ENCODE measurements at places on chromosomes 2 and 18.

- no peak for DNase-seq
Observed at GRCh38 chr18:13553449-13553848, 172.9 kb downstream of the FAM210A start.

DNA sequence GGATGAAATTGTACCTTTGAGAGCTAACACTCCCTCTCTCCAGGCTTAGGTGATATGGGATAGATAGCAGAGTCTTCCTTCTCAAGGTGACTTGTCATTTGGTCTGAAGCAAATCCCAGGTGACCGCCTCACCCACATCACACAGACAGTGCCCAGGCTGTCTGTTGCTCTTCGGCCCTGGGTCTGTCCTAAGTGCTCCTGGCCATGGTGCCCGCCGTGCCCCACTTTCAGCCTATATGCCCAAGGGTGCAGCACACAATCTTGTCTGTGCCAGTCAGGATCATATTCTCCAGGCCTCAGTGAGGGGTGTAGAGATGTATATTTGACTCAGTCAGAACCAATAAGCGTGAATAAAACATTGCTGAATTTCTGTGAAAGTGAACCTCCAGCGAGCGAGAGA is 326.8 kb downstream of the DYSF start:
- DNase-seq, result no peak

- no peak for DNase-seq
Observed at GRCh38 chr18:13180614-13181375, 37.8 kb upstream of the LDLRAD4 start.

GRCh38 chr2:74863802-74864248 is 29.9 kb downstream of the HK2 start:
- DNase-seq, result no peak

GRCh38 chr2:78023356-78023755 is 501.2 kb upstream of the LRRTM4 start:
- DNase-seq, result no peak

DNA sequence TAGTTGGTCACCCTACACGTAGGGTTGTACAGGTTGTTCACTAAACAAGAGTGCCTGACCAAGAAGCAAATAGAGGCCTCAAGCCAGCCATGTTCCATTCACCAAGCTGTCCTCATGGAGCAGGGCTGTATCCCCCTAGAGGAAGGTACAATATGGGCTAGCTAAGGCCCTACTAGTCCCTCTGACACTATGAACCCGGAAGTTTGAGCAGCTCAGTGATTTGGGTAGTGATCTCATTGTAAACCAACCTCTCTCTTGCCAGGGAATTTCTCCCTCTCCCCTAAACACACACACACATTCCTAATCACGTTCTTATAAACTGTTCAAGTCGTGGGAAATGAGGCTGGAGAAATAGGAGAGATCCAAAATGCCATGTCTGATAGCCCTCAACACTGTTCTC is 6.7 kb upstream of the CYS1 start:
- no peak for DNase-seq

- DNase-seq, result no peak
Observed at GRCh38 chr2:204468746-204469429, 76.4 kb upstream of the PARD3B start.

DNA sequence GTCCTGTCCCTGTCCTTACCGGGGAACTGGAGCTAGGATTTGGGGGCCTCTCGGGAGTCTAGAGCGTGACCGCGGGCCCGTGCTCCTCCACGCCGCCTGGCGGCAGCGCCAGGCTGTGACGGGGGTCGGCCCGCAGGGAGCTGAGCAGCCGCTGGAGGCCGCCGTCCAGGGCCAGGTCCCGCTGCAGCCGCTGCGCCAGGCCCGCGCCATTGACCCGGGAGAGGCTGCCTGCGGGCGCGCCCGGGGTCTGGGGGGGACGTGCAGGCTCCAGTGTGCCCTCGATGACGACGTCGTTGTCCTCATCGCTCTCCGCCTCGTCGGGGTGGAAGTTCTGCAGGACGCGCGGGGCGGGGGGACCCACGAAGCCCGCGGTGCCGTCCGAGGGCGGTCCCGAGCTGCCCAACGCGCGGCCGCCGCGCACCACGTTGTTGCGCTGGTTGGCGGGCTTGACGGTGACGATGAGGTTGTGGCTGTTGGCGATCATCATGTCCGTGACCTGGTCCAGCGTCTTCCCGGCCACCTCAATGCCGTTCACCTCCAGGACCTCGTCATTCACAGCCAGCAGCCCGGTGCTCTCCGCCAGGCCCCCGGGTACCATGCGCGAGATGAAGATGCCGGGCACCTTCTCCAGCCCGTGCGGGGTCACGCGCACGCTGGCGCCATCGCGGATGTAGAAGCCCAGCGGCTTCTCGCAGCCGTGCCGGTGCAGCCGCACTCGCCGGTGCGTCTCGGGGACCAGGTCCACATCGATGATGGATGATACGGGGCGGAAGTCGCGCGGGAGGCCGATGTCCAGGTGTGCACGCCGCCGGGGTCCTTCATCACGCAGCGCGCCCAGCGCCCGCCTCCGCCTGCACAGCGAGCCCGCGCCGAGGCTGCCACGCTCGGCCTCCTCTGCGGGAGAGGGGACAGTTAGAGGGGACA is 50.9 kb downstream of the ADNP2 start:
- no peak for DNase-seq

GRCh38 chr2:162241571-162241970 is 1.7 kb downstream of the FAP start:
- DNase-seq, result no peak

DNA sequence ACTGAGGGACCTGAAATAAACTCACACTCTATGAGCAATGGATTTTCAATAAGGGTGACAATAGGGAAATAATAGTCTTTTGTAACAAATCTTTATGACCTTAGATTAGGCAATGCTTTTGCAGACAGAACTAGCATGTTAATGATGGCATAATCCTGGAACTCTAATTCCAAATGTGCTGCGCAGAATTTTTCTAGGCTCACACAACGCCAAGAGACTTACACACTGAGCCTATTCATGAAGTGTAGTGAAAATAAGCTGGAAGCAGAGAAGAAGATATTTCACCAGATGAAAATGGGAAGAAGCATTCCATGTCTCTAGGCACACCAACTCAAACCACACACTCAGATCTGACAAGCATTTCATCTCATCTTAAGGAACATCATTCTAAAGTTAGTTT is 178.5 kb downstream of the L3MBTL4 start:
- no peak for DNase-seq

- peak; percentile 19 for DNase-seq
Observed at GRCh38 chr2:84741182-84741822, 139.6 kb downstream of the TRABD2A start.

GRCh38 chr2:67008155-67008554 is 389.0 kb upstream of the ETAA1 start:
- DNase-seq, result no peak

DNA sequence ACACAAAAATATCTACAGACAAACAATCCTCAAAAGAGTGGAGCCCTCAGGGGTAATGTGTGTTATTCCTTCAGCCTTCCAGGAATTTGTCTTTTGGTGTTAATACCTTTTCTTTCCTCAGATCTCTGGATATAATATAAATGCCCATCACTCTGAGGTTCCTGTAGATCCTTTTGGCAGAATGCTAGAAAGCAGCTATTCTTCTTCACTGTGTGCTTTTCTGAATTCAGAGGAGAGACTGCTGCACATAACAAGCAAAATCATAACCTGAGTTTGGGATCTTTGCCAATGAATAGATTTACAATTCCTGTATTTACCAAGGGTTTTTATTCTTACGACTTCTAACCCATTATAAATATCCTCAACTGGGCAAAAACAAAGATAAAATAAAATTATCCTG is 57.3 kb downstream of the KLF7 start:
- no peak for DNase-seq

DNA sequence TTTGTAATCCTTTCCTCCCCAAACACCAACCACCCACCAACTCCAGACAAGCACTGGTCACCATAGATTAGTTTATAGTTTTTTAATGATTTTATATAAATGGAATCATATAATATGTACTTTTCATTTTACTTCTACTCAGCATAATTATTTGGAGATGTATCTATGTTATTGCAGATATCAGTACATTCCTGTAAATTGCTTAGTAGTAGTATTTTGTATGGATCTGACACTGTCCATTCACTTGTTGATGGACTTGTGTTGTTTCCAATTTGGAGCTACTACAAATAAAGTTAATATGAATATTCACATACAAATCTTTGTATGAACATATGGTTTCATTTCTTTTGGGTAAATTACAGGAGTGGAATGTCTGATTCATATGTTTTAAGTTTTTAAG is 31.0 kb downstream of the ZC3H15 start:
- DNase-seq, result no peak

GRCh38 chr18:13362051-13362450 is 143.5 kb downstream of the LDLRAD4 start:
- no peak for DNase-seq

DNA sequence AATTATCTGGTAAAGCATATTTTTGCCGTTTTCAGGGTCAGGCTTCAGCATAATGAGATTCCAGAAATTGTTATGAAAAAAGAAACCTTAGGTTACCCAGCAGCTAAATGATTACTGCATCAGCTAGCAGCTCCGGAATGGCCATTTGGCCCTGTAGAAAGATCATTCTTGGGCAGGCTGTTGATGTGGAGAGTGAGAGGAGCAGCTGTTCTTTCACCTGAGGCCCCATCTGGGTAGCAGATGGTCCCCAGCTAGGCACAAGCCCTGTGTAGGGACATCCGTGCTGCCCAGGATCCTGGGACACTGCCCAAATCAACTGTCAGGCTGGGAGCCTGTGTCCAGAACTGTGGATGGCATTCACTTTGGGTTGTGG is 61.8 kb downstream of the NEDD4L start:
- no peak for DNase-seq

DNA sequence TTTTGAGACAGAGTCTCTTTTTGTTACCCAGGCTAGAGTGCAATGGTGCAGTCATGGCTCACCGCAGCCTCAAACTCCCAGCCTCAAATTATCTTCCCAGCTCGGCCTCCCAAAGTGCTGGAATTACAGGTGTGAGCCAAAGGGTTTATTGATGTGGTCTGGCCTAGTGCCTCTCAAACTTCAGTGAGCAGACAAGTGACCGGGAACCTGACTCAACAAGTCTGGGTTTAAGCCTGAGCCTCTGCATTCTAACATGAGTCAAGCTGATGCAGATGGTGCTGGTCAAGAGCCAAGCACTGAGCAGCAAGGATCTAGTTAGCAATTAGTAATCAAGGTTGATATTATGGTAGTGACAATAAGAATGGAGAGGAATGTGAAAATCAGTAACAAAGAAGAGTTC is 21.3 kb downstream of the CDK15 start:
- DNase-seq, result no peak

- DNase-seq, result no peak
Observed at GRCh38 chr2:240457223-240458043, 22.0 kb downstream of the GPC1 start.

GRCh38 chr2:23449831-23450331 is 64.9 kb downstream of the KLHL29 start:
- DNase-seq, result no peak

GRCh38 chr2:182426918-182427240 is at the start of gene PDE1A:
Gene PDE1A, minus strand, starts transcription at chr2:182427036.
- DNase-seq, result no peak

DNA sequence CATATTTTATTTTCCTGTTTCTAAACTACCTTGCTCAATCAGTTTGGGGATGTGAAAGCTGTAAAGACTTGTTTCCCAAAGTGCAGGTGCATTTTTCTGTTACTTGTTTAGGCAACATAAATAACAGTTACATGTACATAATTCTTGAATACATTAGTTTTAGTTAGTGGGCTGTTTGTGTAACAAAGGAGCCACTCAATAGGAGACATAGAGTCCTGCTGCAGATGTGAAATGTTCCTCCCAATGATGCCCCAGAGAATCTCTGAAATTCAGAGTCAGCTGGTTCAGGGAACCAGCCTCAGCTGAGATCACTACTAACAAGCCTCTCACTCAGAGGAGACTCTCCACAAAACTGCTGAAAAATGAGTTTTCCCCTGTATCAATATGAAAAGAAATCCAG is 91.5 kb upstream of the TWSG1 start:
- DNase-seq, result no peak

DNA sequence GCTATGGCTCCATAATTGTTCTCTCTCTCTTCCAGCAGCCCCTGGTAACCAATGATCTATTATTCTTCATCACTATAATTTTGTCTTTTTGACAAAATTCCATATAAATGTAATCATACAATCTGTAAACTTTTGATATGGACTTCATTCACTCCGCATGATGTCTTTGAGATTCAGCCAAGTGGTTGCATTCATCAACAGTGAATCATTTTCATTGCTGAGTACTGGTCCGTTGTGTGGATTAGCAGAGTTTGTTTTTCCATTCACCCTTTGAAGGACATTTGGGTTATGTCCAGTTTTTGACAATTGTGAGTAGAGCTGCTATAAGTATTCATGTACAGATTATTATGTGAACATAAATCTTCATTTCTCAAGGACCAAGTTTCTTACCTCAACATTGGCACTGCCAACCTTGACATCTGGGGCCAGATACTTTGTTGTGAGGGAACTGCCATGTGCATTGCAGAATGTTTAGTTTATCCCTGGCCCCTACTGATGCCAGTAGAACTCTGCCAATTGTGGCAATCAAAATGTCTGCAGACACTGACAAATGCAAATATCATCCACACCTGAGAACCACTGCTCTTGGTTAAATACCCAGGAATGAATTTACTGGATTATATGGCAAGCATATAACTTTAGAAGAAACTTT is 48.4 kb upstream of the BCL2L11 start:
- DNase-seq, result no peak

DNA sequence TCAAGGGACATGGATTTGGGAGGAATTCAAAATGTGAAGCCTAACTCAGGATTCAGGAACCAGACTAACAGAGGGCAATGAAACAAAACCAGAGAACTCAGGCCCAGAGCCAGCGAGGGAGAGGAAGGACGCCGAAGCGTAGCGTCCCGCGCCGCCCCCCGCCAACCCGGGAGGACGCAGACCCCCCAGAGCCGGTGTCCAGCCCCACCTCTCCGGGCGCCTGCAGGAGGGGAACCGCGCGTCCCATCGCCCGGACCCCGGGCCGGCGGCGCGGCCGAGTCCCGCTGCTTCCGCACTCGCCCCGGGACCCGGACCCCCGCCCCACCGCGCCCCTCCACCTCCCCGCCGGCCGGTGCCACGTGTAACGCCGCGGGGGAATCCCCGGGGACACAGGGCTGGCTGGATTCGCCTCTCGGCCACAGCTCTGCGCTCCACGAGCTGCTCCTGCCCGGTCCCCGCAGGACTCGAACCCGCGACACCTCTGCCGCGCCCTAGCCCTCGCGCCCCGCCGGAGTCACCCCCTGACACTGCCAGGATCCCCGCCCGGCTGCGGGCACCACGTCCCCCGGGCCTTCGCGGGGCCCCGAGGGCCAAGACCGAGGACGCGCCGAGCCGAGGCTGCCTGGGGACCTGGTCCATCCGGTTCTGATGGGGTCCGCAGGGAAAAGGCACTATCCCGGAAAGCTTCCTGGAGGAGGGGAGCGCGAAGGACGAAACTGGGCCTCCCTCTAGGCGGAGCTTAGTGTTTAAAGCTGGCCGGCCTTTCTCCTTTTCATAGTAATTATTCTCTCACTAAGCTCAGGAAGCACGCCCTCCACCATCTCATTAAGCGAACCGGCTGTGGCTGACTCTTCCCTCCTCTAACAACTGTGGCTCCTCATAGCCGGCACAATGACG is 40.4 kb upstream of the FAM124B start:
- DNase-seq, result no peak

Data from activated T-helper 1 cell treated with anti-CD3 and anti-CD28 coated beads, Interleukin-2, amount 50 U/mL, for 16 hours (primary cell).